ENCODE measurements at places on chromosomes 3 and 15.

DNA sequence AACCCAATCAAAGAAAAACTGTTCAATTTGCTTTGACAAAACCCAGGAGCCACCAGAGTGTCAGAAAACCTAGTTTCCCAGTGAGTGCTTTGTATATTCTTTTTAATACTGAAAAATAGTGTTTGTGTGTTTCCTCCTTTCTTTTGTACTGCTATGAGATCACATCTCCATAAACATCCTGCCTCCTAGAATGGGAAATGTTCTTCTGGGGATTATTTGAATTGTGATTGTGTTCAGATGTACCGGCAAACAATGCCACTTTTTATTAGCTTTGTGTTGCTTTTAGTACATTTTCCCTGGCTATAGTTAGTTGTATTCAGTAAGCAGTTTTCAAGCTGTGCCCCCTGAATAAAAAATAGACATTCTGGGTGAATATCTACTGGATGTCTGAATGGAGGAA is 148.0 kb upstream of the NR2E3 start:
- DNase-seq, result no peak

DNA sequence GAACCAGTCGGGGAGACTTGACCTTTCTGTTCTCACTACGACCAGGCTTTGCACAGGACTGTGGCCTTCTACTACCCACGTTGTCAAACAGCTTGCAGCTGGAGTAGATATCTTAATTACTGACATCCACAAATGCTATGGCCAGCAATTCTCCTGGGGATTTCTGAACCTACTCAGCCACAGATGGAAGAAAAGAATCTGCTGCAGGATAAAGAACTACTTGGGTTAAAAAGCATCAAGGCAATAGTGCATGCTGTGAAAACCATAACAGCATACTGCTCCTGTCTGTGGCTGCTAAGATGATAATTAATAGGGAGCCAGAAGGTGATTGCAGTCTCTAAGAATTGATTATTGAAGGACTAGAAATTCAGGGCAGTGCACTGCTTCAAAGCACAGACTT is 859.2 kb upstream of the SEMA6D start:
- DNase-seq, result no peak

GRCh38 chr15:62464705-62465104 is 299.6 kb upstream of the C2CD4B start:
- no peak for DNase-seq

DNA sequence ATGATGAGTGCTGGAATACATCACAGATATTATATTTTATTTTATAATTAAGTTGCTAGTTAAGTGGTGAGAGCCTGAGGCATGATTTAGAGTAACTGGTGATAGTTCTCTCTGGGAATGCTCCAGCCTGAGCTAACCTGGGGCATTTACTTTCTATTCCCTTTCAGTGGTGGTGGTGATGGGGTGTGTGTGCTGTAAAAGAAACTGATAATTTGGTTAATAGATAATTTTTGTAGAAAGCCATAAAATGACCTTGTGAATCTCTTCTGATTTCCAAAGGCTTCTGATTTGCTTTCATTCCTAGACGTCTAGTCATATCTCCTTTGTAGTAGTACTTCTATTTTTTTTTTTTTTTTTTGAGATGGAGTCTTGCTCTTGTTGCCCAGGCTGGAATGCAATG is 46.8 kb upstream of the DPPA4 start:
- DNase-seq, result no peak

DNA sequence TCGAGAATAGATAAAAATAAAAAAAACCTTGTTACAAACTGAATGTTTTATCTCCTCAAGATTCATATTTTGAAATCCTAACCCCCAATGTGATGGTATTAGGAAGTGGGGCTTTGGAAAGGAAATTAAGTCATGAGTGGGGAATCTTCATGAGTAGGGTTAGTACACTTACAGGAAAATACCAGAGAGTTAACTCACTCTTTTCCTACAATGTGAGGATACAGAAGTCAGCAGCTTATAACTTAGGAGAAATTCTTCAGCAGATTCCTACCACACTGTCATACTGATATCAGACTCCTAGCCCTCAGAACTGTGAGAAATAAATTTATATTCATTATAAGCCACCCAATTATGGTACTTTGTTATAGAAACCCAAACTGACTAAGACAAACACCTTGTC is 453.1 kb downstream of the GBE1 start:
- no peak for DNase-seq

DNA sequence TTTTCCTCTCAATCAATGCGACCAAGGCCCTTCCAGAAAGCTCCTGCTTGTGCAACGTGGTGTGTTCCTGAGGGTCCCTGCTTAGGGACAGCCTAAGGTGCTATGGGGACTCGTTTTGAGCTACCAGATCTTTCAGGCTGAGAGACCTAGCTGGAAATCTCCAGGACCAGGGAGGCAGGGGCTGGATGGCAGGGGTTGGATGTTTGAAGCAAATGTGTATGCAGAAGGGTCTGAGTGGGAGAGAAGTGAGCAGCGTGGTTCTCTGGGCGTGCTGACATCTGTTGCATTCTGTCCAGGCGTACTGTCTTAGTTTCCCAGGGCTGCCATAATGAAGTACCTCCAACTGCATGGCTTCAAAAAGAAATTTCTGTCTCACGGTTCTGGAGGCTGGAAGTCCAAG is 31.7 kb upstream of the SLCO2A1 start:
- DNase-seq, result no peak

DNA sequence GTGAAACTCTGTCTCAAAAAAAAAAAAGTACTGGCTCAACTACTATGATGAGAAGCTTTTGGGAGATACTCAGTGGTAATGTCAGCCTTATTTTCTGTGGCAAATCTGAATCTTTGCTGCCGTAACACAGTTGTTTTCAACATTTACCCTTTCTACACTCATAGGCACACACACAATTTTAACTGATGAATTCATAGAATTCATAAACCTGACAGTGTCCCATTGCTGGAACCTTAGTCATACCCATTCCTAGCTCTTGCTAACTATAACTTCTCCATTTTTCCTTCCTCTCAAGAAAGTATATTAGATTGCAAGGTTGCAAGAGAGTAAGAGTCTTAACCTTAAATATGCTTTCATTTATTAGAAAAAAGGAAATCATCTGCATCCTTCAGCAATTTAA is 496.6 kb downstream of the FHIT start:
- DNase-seq, result no peak
